ENCODE measurements at places on chromosomes 11 and 22.

DNA sequence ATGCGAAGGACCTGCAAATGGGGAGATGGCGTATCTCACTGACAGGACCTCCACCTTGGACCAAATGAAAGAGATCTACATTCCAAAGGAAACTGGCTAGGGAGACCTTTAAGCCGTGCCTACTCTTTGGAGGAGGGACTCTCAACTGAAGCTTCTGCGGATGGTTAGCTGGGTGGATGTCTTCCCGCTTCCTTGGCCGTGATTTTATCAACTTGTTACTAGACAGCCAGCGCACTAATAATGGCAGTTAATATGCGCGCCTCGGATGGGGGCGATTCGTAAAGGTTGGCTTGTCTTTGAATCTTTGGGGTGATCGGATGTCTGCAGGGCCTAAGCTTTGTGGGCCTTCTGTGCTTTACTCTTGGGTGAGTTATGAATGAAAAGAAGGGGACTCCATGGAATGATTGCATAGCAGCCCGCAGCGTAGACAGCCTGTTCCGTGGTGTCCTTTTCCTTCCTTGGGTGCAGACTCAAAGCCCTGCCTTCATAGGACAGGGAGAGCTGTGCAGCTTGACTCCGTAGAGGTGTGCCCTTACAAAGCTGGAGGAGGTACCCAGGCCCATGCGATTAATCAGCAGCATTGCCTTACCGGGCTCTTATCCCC is 1.5 kb downstream of the ZNRF3 start:
- H3K4me1 ChIP-seq, result peaks cover 35% of the 10 kb centered on the region
- H3K27me3 ChIP-seq, result no peaks in the 10 kb centered on the region
- H3K36me3 ChIP-seq, result no peaks in the 10 kb centered on the region
- H3K27ac ChIP-seq, result no peak overlapping the region

GRCh38 chr11:1157645-1158591 is at the start of gene MUC5AC:
Gene MUC5AC, plus strand, starts transcription at chr11:1157953. Its CDS starts 47 bp downstream, at chr11:1158000.
- no peak within 1 kb of the TSS for H3K27ac ChIP-seq
- H3K27me3 ChIP-seq, result no peaks in the 10 kb centered on the region
- no peak for DNase-seq

DNA sequence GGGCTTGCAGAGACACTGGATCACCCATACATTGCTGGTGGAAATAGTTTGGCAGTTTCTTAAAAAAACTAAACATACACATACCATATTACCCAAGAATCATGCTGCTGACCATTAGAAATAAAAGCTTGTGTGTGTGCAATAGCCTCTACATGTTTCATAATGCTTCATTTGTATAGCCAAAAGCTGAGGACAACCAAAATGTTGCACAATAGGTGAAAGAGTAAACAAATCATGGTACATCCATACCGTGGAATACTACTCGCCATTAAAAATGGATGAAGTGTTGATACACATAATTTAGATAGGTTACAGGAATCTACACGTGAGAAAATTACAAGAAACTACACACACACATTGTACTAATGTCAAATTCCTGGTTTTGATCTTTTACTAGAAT is 6.5 kb downstream of the KBTBD3 start:
- no peak for DNase-seq
- H3K4me3 ChIP-seq, result no peak overlapping the region
- no peaks in the 10 kb centered on the region for H3K36me3 ChIP-seq
- H3K4me1 ChIP-seq, result no peaks in the 10 kb centered on the region
- no peaks in the 10 kb centered on the region for H3K27me3 ChIP-seq

GRCh38 chr11:28209906-28210305 is 101.7 kb downstream of the METTL15 start:
- DNase-seq, result no peak
- H3K36me3 ChIP-seq, result peaks cover 8% of the 10 kb centered on the region
- H3K27ac ChIP-seq, result no peak overlapping the region

GRCh38 chr22:39234472-39234787 is 10.4 kb downstream of the PDGFB start:
- no peak overlapping the region for H3K4me3 ChIP-seq
- H3K27me3 ChIP-seq, result no peaks in the 10 kb centered on the region
- peak overlapping the region; percentile 88 for H3K27ac ChIP-seq
- H3K36me3 ChIP-seq, result no peaks in the 10 kb centered on the region
- peak; percentile 86 for DNase-seq

- H3K27me3 ChIP-seq, result no peaks in the 10 kb centered on the region
- peak; percentile 45 for DNase-seq
- peaks cover 10% of the 10 kb centered on the region for H3K4me1 ChIP-seq
These were observed 62.0 kb upstream of the YPEL1 start for GRCh38 chr22:21797444-21798221.

DNA sequence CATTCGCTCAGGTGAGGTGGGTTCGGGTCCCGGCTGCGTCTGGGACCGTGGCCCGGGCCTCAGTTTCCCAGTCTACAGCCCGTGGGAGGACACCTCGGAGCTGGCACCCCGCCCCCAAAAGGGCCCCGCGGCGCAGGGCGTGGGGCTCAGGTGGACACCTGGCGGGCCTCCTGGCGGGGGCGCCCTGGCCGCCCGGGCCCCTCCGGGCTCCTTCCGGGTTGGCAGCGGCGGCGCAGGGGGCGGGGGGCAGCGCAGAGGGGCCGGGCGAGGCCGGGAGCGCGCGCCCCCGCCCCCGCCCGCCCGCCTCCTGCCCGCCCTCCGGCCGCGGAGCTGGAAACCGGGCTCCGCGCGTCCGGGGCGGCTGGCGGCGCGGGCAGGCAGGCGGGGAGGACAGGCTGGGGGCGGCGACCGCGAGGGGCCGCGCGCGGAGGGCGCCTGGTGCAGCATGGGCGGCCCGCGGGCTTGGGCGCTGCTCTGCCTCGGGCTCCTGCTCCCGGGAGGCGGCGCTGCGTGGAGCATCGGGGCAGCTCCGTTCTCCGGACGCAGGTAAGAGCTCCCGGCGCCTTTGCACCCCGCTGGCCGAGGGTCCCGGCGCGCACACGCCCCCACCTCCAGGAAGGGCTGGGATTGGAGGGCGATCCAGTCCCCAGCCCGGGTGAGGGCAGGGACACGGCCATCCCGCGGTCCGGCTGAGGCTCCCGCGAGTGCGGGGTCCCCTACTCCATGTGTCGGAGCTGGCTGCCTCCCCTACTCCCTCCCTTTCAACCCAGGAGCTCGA is at the start of gene EMID1:
Gene EMID1 (plus strand): TSS at position 303 of the 778 bp plus-strand sequence. CDS start 143 bp downstream, at position 446.
- H3K4me3 ChIP-seq, result peak within 1 kb of the TSS; percentile 48
- H3K27me3 ChIP-seq, result no peaks in the 10 kb centered on the region
- DNase-seq, result peak; percentile 43

DNA sequence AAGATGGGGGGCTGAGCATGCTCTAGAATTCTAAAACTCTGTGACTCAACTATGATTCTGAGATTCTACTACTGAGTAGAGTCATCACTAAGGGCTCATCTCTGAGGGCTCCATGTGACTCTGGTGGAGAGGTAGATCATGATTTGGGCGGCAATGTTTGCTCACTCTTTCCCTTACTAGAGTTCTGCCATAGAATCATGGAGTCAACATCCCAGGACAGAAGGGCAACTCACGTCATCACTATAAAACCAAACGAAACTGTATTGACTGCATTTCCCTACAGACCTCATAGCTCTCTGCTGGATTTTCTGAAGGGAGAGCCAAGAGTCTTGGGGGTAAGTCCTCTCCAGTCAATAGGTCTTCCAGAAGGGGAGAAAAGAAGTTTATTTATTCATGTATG is at the start of gene MS4A14:
Gene MS4A14 (plus strand): TSS at position 78 of the 400 bp plus-strand sequence. CDS start 120 bp downstream, at position 198.
- H3K27ac ChIP-seq, result no peak within 1 kb of the TSS
- H3K36me3 ChIP-seq, result no peaks in the 10 kb centered on the region
- no peaks in the 10 kb centered on the region for H3K4me1 ChIP-seq
- no peak for DNase-seq

- H3K36me3 ChIP-seq, result no peaks in the 10 kb centered on the region
- no peak overlapping the region for H3K27ac ChIP-seq
- H3K27me3 ChIP-seq, result no peaks in the 10 kb centered on the region
- H3K4me3 ChIP-seq, result no peak overlapping the region
- peaks cover 17% of the 10 kb centered on the region for H3K4me1 ChIP-seq
- DNase-seq, result no peak
These were observed 6.9 kb downstream of the TNNT3 start for GRCh38 chr11:1926156-1927025.

GRCh38 chr11:76436020-76436419 is 8.8 kb upstream of the EMSY start:
- H3K27me3 ChIP-seq, result no peaks in the 10 kb centered on the region
- H3K27ac ChIP-seq, result no peak overlapping the region
- DNase-seq, result no peak
- H3K36me3 ChIP-seq, result no peaks in the 10 kb centered on the region
- H3K4me3 ChIP-seq, result no peak overlapping the region

GRCh38 chr22:48423481-48423911 is 1404.2 kb downstream of the BRD1 start:
- H3K4me1 ChIP-seq, result no peaks in the 10 kb centered on the region
- no peak overlapping the region for H3K27ac ChIP-seq
- H3K4me3 ChIP-seq, result no peak overlapping the region
- DNase-seq, result no peak

GRCh38 chr22:33896154-33896553 is 24.1 kb downstream of the LARGE1 start:
- peaks cover 11% of the 10 kb centered on the region for H3K4me1 ChIP-seq
- H3K4me3 ChIP-seq, result no peak overlapping the region
- no peaks in the 10 kb centered on the region for H3K27me3 ChIP-seq
- H3K36me3 ChIP-seq, result no peaks in the 10 kb centered on the region
- H3K27ac ChIP-seq, result no peak overlapping the region

DNA sequence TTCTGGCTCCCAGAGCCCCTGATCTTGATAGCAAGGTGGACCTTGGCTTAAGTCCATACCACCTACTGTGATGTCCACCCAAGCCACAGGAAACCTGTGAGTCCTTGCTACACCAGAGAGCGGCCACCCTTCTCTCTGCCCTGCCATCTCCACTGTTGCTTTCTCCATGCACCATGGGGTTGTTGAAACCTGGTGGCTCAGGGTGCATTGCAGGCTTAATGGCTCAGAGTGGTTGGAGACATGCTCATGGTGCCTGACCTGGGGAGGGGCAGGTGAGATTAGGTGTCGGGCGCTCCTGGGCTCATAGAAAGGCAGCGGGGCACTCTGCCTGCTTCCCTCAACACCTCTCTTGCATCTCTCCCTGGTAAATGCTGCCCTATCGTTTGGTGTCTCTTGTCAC is 25.0 kb upstream of the CACNG2 start:
- no peak overlapping the region for H3K4me3 ChIP-seq
- no peaks in the 10 kb centered on the region for H3K36me3 ChIP-seq
- H3K27me3 ChIP-seq, result peaks cover 7% of the 10 kb centered on the region
- no peak overlapping the region for H3K27ac ChIP-seq

DNA sequence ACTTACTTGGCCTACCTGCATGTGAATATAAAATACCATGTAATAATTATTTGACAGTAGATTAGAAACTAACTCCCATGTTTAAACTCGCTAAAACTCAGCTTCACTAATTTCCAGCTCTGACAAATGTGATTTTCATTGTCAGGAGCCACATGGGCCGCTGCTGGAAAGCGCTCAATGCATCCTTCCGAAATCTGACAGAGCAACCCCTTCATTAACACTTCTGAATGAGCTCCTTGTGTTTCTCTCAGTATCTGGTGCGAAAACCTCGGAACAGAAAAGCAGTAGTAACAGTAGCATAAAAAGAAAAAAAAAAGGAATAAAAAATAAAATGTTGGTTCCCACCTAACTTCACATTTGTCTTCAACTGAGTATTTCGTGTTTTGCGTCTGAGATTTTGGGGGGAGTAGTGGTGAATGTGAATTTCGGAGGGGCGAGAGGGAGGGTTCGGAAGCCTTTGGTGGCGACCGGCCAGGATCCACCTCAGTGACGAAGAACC is 710 bp downstream of the MTCH2 start:
- H3K4me3 ChIP-seq, result peak overlapping the region; percentile 52
- no peaks in the 10 kb centered on the region for H3K27me3 ChIP-seq
- H3K4me1 ChIP-seq, result peaks cover 10% of the 10 kb centered on the region
- peaks cover 16% of the 10 kb centered on the region for H3K36me3 ChIP-seq
- DNase-seq, result no peak

DNA sequence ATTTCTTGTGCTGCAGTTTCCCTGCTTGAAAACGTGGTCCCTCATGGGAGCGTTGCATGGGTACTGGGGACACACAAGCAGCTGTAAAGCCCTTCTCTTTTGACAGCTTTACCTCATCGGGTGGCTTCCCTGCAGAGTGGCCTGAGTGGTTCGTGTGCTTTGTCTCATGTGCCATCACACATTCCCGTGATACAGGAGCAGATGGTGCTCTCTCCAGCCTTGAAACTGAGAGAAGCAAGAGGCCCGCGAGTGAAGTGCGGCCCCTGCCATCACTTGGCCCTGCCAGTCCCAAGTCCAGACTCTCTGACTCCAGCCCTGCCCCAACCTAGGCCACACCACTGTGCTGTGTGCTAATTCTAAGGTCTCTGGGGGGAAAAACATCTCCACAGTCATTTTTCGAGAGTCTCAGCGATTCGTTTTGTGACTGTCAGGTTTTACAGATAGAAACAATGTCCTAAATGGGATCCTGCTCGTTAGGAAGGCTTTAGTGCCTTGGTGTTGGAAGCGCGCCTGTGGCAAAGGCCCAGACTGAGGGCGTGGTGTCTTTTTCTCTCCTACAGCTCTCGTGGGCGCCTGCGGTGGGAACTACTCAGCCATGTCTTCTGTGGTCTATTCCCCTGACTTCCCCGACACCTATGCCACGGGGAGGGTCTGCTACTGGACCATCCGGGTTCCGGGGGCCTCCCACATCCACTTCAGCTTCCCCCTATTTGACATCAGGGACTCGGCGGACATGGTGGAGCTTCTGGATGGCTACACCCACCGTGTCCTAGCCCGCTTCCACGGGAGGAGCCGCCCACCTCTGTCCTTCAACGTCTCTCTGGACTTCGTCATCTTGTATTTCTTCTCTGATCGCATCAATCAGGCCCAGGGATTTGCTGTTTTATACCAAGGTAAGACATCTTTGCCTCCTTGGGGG is 64.2 kb downstream of the KREMEN1 start:
- no peak overlapping the region for H3K4me3 ChIP-seq
- H3K27ac ChIP-seq, result no peak overlapping the region
- H3K4me1 ChIP-seq, result peaks cover 7% of the 10 kb centered on the region
- no peaks in the 10 kb centered on the region for H3K27me3 ChIP-seq
- no peak for DNase-seq

Measured in cardiac muscle cell (in vitro differentiated cells and primary cell).